ENCODE measurements at places on chromosomes 7 and 10.

DNA sequence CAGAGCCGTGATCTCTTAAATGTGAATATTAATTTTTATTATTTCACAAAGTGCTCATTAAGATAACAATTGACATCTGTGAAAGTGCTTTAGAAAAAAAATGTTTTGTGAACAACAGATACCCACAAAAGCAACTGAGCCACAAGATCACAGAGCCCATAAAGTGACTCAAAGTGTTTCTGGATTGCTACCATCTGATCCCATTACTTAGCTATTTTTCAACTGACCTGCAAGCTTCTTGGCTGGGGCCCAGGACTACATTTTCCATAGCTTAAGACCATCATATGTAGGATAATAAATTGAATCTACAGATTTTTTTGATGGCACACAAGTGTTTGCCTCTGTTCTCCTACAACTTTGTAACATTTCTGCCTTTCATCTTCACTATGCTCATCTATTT is 674.4 kb downstream of the PHTF2 start:
- no peak for DNase-seq

DNA sequence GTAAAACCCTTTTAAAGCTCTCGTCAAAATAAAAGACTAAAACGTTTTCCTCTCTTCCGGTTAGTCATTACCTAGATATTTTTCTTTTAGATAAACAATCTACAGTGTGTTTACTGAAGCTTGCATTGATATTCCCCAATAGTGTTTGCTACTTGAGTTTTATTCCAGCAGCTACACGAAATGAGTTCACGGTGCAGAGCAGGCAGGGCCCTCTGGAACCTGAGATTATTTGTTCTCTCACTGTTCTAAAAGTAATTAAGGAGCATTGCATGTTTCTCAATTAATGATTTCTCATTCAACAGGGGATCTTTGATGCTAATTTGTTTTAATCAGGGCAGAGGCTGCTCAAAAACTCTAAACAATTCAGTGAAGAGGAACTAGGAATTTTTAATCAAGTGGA is 319.7 kb downstream of the GFRA1 start:
- DNase-seq, result no peak

GRCh38 chr7:99325001-99325493 is 651 bp upstream of the ARPC1A start:
- no peak for DNase-seq

DNA sequence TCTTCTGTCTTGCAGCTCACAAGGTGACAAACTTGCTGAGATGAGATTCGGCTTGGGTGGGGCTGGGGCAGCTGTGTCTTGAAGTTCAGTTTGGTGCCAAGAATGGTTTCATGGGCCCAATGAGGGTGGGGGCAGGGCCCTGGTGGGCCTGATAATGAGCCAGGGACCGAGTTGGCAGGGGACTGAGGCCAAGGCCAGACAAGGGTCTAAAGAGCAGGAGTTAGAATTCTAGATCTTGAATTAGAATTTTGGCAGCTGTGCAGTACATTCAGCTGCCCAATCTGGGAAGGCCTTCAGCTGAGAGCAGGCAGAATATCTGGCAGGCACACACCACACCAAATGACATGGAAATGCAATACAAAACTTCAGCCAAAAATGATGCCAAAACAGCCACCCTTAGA is 1.5 kb upstream of the JAZF1 start:
- no peak for DNase-seq

GRCh38 chr7:28406192-28406591 is 6.1 kb upstream of the CREB5 start:
- no peak for DNase-seq

DNA sequence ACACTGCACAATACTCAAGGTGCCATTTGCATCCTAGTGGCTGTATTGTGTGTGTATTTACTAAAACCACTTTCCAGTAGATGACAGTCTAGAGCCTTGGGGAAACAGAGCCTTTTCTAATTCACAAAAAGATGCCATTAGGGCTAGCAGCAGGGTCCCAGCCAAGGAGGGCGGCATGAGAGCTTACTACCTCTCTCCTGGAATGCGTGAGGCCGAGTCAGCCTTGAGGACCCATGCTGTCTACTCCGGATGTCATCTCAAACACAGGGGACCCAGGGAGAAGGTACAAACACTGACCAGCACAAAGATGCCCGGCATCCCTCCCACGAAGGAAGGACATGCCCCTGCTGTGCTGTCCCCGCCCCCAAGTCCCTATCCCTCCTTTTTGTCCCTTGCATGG is 65.5 kb downstream of the CYCS start:
- DNase-seq, result no peak

DNA sequence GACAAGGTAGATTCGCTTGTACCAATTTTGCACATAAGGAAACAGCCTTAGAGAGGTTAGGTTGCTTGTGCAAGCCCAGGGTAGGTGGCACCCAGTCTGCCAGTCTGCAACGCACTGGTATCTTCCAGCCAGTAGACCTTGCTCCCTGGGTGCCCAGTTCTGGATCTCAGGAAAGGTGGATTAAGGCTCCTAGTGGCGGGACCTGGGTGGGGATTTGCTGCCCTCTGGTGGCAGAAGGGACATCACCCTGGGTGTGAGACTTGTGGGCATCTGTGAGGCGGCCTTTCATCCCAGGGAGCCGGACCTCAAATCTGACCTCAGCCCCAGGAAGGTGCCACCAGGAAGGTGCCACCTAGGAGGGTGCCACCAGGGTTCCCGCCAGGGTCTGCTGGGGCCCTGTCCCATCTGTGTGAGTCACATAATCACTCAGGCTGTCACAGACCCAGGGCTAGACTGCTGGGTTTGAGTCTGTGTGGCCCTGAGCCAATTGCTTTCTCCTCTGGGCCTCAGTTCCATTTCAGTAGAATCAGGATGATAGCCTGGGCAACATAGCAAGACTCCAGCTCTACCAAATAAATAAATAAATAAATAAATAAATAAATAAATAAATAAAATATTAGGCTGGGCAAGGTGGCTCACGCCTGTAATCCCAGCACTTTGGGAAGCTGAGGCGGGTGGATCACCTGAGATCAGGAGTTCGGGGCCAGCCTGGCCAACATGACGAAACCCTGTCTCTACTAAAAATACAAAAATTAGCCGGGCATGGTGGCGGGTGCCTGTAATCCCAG is 5.3 kb upstream of the PRKRIP1 start:
- peak; percentile 47 for DNase-seq

DNA sequence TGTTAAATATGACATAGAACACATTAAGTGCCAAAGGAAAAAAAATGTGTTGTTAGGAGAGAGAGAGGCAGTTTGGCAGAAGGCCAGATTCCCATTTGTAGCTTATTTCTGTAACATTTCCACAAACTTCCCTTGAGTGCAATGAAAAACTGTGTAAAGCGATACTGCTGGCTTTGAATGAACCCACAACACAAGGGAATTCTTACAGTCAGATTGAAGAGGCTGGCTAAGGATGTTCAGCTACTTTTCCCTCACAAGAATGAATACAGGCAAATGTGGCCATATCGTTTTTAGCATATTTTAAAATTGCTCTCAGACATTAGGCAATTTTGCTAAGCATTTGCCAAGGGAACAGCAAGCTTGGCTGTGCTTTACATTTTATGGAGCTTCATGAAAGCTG is 614.1 kb upstream of the FZD8 start:
- DNase-seq, result no peak

DNA sequence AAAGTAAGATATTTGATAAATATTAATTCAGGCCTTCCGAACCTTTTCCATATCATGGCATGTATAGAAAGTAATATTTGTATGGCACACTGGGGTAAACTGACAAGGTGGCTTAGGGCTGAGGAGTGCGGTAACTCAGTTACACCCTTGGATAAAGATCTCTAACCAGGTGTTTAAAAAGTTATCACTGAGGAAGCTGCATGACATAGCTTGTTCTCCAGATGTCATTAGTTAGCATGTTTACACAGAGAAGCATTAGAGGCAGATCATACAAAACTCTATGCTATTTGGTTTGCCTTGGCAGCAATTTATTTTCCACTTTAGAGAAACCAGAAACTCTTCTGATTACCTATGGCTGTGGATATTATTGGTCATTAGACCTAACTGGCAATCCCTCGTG is 118.2 kb downstream of the ST7 start:
- no peak for DNase-seq

GRCh38 chr10:70371846-70372245 is 10.6 kb downstream of the LRRC20 start:
- no peak for DNase-seq

GRCh38 chr10:76244061-76244686 is 812.8 kb downstream of the LRMDA start:
- DNase-seq, result no peak
